Endothelial cell of umbilical vein (primary cell): ENCODE measurements at places on chromosomes 5 and 9.
A peak's percentile ranks its signal among the peaks of the same experiment; 100 is the strongest.

- H3K4me3 ChIP-seq: no peak overlapping the region
- H3K36me3 ChIP-seq: no peaks in the 10 kb centered on the region
- no peak overlapping the region for H3K27ac ChIP-seq
- no peak for DNase-seq
- peaks cover 8% of the 10 kb centered on the region for H3K27me3 ChIP-seq
Measured at GRCh38 chr5:600886-601541, 11.1 kb upstream of the CEP72 start.

GRCh38 chr9:69689991-69690538, 17.9 kb upstream of the APBA1 start:
- no peaks in the 10 kb centered on the region for H3K4me1 ChIP-seq
- DNase-seq: no peak
- no peaks in the 10 kb centered on the region for H3K36me3 ChIP-seq
- no peaks in the 10 kb centered on the region for H3K27me3 ChIP-seq
- H3K27ac ChIP-seq: no peak overlapping the region

DNA sequence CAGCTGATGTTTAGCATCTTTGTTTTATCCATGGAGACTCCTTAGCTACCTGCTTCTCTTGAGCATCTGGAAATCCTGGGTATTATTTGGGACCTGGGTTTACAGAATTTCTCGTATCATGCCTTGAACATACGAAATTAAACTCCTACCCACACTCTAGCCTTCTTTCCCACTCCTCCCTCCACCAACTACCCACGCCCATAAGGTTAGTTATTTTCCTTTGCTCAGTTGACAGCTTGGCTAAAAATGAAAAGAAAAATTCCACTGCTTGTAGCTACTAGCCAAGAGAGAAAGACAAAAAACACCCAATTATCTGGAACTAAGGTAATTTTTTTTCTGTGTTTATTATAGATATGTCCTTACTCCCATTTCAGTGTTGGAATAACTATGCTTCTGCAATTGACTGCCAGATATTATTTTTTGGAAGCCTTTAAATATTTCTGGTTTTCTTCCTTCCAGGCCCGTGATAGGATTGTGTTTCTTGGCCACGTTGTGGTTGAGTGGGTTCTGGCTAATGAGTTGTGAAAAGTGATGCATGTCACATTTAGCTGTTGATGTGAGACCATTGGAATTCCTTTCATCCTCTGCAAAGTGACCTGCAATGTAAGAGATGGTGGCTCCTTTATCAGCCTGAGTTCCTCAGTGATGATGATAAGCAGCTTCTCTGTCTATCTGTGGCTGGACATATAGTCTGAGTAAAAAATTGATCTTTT, 308.1 kb downstream of the LRRC70 start:
- no peak overlapping the region for H3K27ac ChIP-seq
- no peaks in the 10 kb centered on the region for H3K36me3 ChIP-seq
- H3K4me1 ChIP-seq: no peaks in the 10 kb centered on the region
- H3K4me3 ChIP-seq: no peak overlapping the region
- no peak for DNase-seq

- H3K27ac ChIP-seq: peak overlapping the region; percentile 90
- peaks cover 22% of the 10 kb centered on the region for H3K4me1 ChIP-seq
- H3K4me3 ChIP-seq: no peak overlapping the region
- H3K27me3 ChIP-seq: no peaks in the 10 kb centered on the region
- H3K36me3 ChIP-seq: no peaks in the 10 kb centered on the region
Measured at GRCh38 chr9:69945671-69946141, 97.9 kb upstream of the MAMDC2 start.

DNA sequence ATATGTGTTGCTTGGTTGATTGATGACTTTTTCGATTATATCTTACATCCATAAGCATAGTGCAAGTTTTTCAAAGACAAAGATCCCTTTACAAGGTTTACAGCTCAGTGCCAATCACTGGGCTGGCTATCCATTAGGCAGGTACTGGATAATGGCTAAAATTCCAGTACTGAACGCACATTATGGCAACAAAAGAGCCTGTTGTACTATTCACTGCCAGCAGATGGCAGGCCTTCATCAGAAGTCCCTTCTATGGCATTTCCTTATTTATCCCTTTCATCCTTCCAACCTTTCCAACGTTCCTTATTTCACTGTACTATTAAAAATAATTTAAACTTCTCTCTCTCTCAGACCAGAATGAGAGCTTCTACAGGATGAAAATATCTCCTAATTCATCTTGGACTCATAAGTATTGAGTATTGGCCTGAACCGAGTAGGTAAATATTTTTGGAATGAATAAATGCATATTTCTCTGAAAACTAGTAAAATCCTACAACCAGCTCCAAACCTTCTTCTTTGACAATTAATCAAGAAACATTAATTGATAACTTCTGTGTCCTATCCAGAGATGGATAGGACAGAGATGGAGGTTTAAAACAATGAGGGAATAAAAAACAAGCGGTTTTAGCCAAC, 6.7 kb upstream of the WNT8A start:
- H3K27ac ChIP-seq: no peak overlapping the region
- no peak overlapping the region for H3K4me3 ChIP-seq
- no peaks in the 10 kb centered on the region for H3K36me3 ChIP-seq
- DNase-seq: peak; percentile 68

DNA sequence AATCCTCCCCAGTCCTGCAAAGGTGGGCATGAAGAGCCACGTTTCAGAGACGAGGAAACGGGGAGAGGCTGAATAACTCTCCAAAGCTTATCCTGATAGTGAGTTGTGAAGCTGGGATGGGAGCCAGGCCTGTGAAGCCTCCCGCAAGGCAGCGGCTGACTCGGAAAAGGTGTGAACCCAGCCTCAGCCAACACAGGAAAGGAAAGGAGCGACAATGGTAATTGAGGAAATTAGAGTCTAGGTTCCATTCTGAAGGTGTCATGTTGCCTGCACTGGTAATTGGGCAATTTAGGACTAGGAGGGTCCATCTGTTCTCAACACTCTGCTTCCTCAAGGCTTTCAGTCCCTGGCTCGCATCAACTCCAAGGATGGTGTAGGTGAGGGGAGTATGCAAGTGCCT, 83.4 kb downstream of the LIFR start:
- H3K27me3 ChIP-seq: no peaks in the 10 kb centered on the region
- peak; percentile 37 for DNase-seq
- H3K27ac ChIP-seq: no peak overlapping the region
- peaks cover 13% of the 10 kb centered on the region for H3K4me1 ChIP-seq
- no peaks in the 10 kb centered on the region for H3K36me3 ChIP-seq

- H3K4me1 ChIP-seq: no peaks in the 10 kb centered on the region
- no peaks in the 10 kb centered on the region for H3K27me3 ChIP-seq
- H3K4me3 ChIP-seq: no peak overlapping the region
Measured at GRCh38 chr5:116454417-116454927, 120.2 kb downstream of the SEMA6A start.

DNA sequence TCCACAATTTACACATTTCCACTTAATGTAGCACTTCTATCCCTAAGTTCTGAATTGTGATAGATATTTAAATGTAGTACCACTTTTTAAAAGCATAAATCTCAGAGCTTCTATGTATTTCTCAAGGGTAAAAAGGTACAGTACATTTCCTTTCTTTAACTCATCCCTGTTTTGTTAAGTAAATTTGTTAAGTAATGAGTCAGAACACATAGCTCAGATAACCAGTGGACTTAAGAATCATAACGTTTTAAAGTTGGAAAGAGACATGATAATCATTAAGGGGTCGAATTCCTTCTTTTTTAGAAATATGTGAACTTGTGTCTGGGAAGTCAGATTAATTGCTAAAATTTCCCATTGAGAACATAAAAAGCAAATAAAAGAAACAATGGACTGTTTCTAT, 810.2 kb upstream of the NUDT12 start:
- H3K27me3 ChIP-seq: no peaks in the 10 kb centered on the region
- H3K4me1 ChIP-seq: no peaks in the 10 kb centered on the region
- H3K36me3 ChIP-seq: no peaks in the 10 kb centered on the region
- no peak overlapping the region for H3K27ac ChIP-seq

DNA sequence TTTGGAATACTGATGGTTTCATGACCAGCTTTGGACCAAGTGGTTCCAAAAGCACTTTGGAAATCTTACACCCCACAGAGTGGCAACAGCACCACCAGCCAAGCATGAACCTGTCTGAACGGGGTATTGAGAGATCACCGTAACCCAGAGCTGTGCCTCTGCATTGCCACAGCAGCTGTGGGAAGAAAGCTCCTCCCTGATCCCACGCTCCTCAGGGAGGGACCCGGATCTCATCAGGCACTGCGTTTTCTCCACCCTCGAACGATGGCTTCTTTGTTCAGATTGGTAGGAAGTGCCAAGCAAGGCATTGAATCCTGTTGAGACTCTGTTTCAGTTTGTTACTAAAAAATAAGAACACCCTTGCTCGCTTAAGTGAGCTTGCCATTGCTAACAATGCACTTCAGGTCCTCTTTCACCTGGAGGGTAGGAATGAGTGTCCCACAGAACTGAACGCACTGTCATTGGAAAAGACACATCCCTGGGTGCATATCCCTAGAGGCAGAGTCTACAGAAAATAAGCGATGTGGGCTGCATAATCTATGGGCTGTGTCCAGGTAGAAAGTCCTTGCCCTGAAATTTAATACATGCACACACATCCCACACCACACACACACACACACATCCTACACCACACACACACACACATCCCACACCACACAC, 118.0 kb upstream of the ICE1 start:
- H3K4me3 ChIP-seq: no peak overlapping the region
- no peaks in the 10 kb centered on the region for H3K4me1 ChIP-seq
- H3K27me3 ChIP-seq: no peaks in the 10 kb centered on the region
- no peak for DNase-seq
- no peaks in the 10 kb centered on the region for H3K36me3 ChIP-seq

- H3K4me1 ChIP-seq: peaks cover 35% of the 10 kb centered on the region
- no peak for DNase-seq
Measured at GRCh38 chr9:69168709-69169217, 5.3 kb upstream of the TJP2 start.

DNA sequence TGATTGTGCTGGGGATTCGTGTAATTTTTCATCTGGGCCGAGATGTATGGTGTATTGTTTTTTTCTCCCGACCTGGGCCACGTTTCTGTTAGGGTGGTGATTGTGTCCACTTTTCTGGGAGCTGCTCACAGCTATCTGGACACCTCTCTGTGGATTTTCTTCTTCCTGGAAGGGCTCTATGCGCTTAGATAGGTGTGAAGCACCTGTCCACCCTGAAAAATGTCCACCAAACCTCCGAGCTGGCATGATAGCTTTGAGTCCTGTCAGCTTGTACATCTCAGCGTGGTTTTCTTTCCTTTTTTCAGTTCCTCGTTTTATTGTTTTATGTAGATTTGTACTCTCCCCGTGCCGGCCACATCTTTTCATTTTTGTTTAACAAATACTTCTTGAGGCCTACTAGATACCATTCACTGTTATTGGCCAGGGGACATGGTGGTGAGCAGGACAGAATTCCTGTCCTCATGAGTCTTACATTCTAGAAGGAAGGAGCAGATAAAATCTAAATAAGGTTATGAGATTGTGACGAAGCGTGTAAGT, 1.1 kb downstream of the UGCG start:
- peak; percentile 55 for DNase-seq
- H3K4me3 ChIP-seq: peak overlapping the region; percentile 96
- peaks cover 35% of the 10 kb centered on the region for H3K4me1 ChIP-seq
- H3K27ac ChIP-seq: peak overlapping the region; percentile 82
- H3K27me3 ChIP-seq: no peaks in the 10 kb centered on the region
- H3K36me3 ChIP-seq: no peaks in the 10 kb centered on the region

GRCh38 chr5:177501874-177502678, 4.7 kb upstream of the PDLIM7 start:
- H3K4me1 ChIP-seq: peaks cover 7% of the 10 kb centered on the region
- DNase-seq: no peak
- no peak overlapping the region for H3K4me3 ChIP-seq
- H3K27me3 ChIP-seq: no peaks in the 10 kb centered on the region

- DNase-seq: no peak
- no peak overlapping the region for H3K27ac ChIP-seq
- H3K36me3 ChIP-seq: no peaks in the 10 kb centered on the region
- peaks cover 3% of the 10 kb centered on the region for H3K4me1 ChIP-seq
- H3K4me3 ChIP-seq: no peak overlapping the region
- H3K27me3 ChIP-seq: no peaks in the 10 kb centered on the region
Measured at GRCh38 chr5:75235711-75236110, 967 bp downstream of the ANKRD31 start.

GRCh38 chr5:80961376-80962281, 1.5 kb downstream of the RASGRF2 start:
- H3K36me3 ChIP-seq: no peaks in the 10 kb centered on the region
- no peak overlapping the region for H3K27ac ChIP-seq
- no peak overlapping the region for H3K4me3 ChIP-seq
- peaks cover 28% of the 10 kb centered on the region for H3K27me3 ChIP-seq

DNA sequence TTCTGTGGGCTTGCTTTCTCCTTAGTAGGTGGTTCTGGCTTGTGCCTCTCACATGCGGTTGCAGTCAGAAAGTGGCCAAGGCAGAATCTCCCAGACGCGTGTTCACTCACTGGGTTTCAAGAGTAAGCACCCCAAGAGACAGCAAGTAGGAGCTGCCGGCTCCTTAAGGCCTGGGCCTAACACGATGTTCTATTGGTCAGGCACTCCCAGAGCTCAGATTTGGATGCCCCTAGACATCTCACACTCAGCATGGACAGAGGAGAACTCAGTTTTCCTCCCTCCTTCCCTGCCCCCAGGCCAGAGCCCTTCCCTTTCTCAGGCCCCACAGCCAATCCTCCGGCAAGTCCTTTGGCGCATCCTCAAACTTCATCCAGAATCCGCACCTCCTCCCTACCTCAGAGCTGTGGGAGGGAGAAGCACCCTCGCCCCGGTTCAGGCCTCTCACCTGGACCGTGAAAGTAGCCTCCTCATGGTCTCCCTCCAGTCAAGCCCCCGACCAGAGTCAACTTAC, 6.5 kb upstream of the CARD19 start:
- no peak overlapping the region for H3K27ac ChIP-seq
- peaks cover under 1% of the 10 kb centered on the region for H3K4me1 ChIP-seq
- no peaks in the 10 kb centered on the region for H3K27me3 ChIP-seq

GRCh38 chr9:4113711-4114110, 186.2 kb downstream of the GLIS3 start:
- no peaks in the 10 kb centered on the region for H3K36me3 ChIP-seq
- no peak overlapping the region for H3K4me3 ChIP-seq
- no peaks in the 10 kb centered on the region for H3K27me3 ChIP-seq
- no peak for DNase-seq

GRCh38 chr5:179825655-179826182, 5.0 kb downstream of the SQSTM1 start:
- H3K27me3 ChIP-seq: no peaks in the 10 kb centered on the region
- H3K4me3 ChIP-seq: no peak overlapping the region
- no peak for DNase-seq
- H3K27ac ChIP-seq: no peak overlapping the region
- peaks cover 58% of the 10 kb centered on the region for H3K36me3 ChIP-seq

- peak; percentile 62 for DNase-seq
- no peaks in the 10 kb centered on the region for H3K27me3 ChIP-seq
- H3K27ac ChIP-seq: peak overlapping the region; percentile 55
- H3K4me1 ChIP-seq: peaks cover 24% of the 10 kb centered on the region
- no peak overlapping the region for H3K4me3 ChIP-seq
Measured at GRCh38 chr5:10761933-10762775, 1.1 kb upstream of the DAP start.
